NCI-H524 treated with DMSO at 0.1 percent for 48 hours (cell line): ENCODE measurements at places on chromosomes 11 and 22.
A peak's percentile ranks its signal among the peaks of the same experiment; 100 is the strongest.

DNA sequence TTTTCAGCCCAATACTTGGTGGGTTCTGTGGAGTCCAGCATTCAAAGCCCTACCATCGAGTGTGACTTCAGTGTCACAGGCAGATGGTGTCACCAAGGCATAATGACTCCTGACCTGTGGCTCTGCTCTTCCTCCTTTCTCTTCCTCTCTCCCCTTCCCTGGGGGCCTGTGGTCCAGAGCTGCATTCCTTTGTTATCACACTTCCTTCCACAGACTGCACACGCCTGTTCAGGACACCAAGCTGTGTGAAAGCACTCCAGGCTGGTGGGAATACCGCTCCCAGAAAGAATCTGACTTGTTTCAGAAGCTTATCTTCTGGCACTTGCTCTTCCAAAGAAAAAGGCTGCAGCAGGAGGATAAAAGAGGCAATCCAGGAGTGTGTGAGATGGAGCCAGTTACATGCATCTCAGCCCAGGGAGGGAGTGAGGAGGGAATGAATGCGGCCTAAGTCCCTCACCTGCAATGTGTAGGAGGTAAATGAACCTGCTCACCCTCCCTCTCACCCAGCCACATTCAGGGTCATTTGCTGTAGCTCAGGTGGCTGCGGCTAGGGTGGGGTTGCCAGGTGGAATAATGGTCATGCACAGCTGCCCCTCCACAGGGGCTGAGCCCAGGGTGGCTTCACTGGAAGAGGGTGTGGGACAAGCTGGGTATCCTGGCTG, 79.3 kb downstream of the ADAMTS15 start:
- no peak for DNase-seq

- no peak for DNase-seq
These were observed 765.4 kb downstream of the BRD1 start for GRCh38 chr22:49062155-49062801.

DNA sequence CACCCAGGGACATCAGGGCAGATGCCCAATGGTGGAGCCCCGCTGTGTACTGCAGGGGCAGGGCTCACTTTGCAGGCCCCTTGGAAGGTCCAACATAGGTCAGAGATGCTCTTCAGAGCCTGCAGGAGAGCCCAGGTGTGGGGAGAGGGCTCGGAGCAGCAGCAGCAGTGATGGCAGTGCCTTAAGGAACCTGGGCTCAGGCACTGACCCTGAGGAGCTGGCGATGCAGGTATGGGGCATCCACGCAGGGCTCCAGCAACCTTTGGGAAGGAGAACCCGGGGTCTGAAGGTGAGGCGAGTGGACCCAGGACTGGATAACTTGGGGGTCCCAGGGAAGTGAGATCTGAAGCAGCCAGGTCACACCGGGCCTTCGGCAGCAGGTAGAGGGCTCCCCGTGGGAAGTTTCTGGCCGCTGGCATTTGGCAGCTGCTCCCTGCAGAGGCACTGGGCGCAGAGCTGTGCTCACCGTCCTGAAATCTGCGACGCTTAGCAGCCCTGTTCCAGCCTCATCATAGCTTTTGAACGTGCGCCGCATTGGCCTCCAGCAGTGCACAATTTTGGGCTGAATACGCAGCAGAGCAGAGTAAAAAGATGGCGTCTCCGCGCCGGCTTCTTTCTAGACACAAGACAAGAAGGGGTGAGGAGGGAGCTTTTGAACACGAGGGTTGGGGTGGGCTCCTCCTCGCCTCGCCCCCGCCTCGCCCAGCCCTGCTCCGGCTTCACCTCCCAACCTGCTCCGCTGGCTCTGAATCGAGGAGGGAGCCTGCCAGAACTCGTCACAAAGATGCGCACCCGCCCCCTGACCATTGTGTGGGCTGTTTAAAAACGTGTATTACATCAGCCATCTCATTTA, 118.8 kb downstream of the MPPED1 start:
- no peak for DNase-seq

- DNase-seq: no peak
These were observed 63.5 kb upstream of the CSNK2A3 start for GRCh38 chr11:11416502-11416901.

DNA sequence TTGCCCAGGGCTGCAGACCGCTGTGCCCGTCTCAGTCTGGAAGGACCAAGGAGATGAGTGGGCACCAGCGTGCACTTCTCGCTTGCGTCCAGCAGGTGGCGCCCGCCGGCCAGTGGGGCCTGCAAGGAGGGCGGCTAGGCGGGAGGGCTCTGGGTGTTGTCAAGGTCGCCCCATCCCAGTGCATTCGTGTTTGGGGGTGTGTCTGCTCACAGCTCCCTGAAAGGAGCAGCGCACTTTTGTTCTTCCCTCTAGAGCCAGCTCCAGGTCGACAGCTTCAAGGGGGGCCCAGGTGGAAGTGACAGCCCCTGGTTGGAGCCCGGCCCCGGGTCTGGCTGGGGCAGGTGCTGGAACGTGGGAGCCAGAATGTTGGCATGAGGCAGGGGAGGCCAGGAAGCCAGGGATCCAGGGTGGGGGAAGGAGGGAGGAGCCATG, 23.4 kb upstream of the MPPED1 start:
- DNase-seq: peak; percentile 42

- DNase-seq: no peak
These were observed 42.1 kb downstream of the PAX6 start for GRCh38 chr11:31768749-31769640.

DNA sequence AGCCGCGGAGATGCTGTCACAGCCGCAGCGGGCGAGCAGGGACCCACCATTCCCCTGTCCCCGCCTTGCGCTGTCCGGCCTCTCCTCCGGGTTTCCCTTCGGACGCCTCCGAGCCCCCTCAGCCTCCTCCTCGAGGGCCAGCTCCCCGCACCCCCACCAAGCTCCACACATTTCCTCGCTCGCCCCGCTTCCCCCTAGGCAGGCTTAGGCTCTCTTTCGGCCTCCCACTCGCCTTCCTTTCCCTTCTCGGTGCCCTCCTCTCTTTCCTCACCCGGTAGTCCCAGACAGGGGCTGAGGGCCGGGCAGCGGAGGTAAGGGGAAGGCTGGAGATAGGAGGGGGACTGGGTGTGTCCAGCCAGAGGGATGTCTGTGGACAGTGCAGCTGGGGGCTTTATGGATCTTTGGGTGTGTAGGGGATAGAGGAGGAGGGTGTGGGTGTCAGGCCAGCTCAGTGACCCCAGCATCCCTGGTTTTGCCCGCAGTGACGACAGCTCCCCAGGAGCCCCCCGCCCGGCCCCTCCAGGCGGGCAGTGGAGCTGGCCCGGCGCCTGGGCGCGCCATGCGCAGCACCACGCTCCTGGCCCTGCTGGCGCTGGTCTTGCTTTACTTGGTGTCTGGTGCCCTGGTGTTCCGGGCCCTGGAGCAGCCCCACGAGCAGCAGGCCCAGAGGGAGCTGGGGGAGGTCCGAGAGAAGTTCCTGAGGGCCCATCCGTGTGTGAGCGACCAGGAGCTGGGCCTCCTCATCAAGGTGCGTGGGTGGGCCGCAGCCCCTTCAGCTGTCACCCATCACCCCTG, 1.6 kb downstream of the KCNK4 start:
- DNase-seq: no peak

DNA sequence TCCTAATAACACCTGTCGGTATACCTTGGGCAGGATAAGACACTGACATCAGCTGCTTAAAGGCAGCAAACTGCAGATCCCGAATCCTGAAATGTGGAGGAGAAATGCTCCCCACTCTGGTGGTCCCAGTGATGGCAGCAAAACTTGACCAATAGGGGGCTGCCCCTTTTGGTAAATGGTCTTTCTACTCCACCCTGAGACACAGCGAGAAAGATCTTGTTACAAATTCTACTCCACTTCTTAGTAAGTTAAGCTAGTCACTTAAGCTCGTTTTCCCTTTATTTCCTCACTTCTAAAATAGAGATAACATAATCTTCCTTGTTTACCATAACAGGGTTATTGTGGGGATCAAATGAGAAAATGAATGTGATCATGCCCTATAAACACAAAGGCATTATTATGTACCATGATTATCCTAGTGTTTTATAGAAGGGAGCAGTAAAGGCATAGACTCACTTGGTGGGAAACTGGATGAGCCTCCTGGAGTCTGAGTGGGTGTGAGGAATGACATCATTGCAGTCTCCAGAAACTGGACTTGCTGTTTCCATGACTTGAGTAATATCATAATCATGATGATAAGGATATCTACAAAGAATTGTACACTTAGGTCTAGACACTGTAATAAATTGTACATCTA, 50.9 kb downstream of the ENDOD1 start:
- DNase-seq: no peak

GRCh38 chr11:77151804-77152509, 23.9 kb downstream of the MYO7A start:
- DNase-seq: peak; percentile 34

- DNase-seq: no peak
These were observed 65.0 kb upstream of the TTC12 start for GRCh38 chr11:113249491-113249763.

DNA sequence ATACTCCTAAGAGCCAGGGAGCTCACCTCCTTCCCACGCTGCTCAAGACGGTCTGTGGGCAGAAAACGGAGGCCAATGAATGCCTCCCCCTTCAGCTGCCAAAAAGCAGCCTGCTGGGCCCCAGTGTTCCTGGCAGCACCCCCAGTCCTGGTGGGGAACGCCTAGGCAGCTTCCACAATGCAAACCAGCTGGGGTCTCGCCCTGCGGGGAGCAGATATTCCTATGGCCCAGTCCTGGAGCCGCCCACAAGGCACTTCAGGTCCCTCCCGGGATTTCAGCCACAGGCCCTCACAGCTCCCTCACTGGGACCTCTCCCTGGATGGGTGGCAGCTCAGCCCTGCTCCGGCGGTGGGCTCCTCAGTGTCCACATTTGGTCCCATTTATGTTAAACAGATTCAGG, 29.2 kb downstream of the A4GALT start:
- no peak for DNase-seq

GRCh38 chr11:64058494-64058893, 22.8 kb downstream of the FLRT1 start:
- DNase-seq: no peak

- DNase-seq: peak; percentile 6
These were observed 88.5 kb downstream of the GRAMD1B start for GRCh38 chr11:123518496-123519054.

- DNase-seq: peak; percentile 25
These were observed 149.8 kb downstream of the MPPED1 start for GRCh38 chr22:43561415-43562178.

DNA sequence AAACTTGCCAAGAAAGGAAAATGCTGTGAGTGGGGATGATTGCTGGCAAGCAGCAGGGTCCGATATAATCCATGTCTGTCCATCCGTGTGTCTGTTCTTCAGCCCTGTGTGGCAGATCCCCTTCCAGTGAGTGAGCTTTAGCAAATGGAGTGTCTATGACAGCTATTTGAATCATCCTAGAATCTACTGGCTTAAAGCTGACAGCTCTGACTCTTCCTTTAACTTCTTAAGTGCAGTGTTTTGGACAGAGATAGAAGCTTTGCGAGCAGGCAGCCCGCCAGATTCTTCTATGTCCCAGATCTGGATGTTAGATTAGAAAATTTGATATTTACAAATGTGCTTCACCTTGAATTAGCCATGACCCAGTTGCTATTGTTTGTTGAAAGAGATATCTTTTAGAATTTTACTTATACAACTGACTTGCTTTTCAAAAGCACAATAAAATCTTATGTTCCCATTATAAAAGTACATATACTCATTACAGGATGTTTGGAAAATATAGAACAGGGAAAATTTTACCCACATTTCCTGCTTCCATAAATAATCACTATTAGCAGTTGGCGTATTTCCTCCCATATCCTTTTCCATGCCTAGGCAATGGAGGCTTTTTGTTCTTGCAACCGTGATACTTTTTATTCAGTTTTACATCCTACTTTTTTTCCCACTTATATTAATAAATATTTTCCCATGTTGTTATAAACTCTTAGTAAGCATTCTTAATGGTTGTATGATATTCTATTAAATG, 124.5 kb downstream of the COMMD9 start:
- DNase-seq: no peak

GRCh38 chr22:38284042-38284402, 11.2 kb upstream of the TMEM184B start:
- DNase-seq: no peak

DNA sequence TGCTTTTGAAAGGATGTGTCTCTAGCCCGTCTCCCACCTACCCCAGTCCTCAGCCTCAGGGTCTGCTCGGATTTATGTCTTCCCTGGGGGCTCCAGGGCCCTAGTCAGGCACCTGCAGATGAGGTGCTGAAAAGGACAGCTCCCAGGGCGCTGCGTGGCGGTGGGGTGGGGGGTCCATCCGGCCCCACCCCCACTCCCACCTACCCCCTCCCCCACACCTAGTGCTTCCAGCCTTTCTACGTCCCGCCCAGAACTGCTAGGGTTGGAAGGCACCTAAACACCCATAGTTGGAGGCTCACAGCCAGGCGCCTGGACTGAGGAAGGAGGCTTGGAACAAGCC, 1.4 kb upstream of the ROBO3 start:
- DNase-seq: no peak

DNA sequence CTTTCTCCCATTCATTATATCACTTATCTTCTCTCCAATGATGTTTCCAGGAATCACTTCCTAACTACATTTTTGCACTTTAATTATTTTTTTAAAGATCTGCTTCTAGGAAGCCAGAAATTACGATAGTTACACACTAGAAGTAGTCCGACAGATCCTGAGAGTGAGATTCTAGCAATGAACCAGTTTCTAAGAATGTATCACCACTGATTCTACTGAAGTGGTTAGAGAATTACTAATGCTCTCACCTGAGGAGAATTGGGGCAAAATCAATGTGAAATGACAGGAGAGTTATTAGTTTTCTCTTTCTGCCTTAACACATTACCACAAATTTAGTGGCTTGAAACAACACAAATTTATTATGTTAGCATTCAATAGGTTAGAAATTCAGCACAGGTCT, 241.2 kb downstream of the CASP12 start:
- no peak for DNase-seq

DNA sequence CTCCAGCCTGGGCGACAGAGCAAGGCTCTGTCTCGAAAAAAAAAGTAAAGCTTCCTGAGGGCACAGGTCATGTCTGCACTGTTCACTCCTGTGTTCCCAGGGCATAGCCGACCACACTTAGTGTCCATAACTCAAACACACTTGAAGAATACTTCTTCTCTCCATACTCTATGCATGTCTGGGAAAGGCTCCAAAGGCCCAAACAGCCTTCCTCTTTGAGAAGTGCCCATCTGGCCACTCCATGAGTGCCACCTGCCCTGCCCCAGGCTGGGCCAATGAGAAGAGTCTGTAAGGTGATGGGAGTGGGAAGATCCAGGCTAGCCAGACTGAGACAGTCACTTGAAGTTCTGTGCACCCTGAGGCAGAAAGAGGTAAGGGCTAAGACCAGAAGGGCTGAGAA, 24.7 kb downstream of the DGCR2 start:
- DNase-seq: peak; percentile 93

DNA sequence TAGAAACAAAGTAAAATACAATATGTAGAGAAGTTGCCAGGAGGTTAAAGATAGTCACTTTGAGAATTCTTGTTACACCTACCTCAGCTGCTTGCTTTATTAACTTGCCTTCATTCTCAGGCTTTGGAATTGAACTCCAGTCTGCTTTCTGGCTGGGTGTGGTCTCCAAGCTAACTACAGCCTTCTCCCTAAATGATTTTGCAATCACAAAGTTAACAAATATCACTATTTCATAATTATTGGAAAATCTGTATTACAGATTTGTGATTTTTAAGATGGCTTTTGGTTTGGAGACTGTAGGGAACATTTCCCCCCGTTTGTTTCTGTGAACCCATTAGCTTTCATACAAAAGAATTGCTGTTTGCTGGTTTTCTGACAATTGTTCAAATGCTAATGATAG, 2.2 kb downstream of the PLAAT5 start:
- DNase-seq: no peak
